Pulmonary artery endothelial cell (primary cell): ENCODE measurements at places on chromosomes 1 and 21. TPM values are rescaled to one million over a fixed set of nuclear protein-coding genes. Genes with fewer than 3 reads are reported as not detected.
A peak's percentile ranks its signal among the peaks of the same experiment; 100 is the strongest.

DNA sequence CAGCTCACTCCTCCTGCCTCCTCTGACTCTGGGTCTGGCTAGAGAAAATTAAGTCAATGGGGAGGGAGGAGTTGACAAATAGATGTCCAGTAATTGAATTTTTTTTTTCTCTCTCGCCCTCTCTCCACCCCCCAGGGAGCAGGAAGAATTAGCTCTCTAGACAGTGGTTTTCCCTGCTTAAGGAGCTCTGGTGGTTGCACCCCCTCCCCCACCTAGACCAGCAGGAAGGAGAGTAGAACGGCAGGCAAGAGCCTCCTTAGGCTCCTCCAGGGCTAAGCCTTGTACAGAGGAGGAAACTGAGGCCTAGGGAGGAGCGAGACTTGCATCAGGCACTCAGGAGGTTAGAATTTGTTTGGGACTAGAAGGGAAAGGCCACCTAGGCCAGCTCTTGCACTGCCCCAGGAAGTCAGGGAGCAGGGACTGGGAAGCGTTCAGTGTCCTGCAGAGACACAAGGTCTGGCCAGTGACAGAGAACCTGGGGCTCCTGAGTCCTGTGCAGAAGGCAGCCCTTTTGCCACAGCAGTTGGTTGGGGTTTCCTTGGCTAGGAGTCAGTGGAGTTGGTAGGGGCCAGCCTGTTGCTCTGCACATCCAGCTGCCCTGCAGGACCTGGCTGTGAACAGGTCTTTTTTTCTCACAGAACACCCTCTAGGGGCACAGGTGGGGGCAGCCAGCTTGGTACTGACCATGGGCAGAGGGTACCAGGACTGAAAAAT is 49.5 kb upstream of the ACOT11 start:
- no peak for DNase-seq

GRCh38 chr1:99548943-99549605 is 96.8 kb upstream of the PALMD start:
- no peak for DNase-seq

DNA sequence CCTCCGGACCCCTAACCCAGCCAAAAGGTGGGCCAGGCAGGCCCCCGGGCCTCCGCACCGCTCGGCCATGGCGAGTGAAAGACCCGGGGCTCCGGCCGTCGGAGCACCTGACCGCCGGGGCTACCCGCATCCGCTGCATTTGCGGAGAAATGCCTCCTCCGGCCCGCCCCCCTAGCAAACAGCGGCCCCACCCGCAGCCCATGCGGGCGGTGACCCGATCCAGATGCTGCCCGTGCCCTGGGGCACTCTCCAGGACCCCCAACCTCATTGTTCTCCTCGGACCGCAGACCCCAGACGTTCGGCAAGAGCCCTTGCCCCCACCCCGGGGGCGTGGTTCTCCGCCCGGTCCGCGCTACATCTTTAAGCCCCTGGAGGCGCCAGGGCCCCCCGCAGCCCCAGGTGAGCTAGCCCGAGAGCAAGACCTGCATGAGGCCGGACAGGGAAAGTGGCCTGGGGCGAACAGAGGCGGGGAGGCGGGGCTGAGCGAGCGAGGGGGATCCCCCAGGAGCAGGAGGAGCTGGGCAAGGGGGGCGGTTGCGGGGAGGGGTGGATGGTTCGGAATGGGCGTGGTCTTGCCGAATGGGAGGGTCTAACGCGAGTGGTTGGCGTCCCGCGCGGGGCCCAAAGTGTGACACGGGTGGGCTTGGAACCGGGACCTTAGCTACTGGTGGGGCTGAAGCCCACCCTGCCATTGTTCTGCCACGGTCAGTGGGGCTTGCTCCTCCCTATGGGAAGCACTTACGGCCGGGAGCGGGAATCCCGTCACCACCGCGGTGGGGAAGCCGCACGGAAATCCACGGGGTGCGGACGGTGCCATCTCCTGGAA is 6.3 kb upstream of the CRYBG2 start:
- no peak for DNase-seq

DNA sequence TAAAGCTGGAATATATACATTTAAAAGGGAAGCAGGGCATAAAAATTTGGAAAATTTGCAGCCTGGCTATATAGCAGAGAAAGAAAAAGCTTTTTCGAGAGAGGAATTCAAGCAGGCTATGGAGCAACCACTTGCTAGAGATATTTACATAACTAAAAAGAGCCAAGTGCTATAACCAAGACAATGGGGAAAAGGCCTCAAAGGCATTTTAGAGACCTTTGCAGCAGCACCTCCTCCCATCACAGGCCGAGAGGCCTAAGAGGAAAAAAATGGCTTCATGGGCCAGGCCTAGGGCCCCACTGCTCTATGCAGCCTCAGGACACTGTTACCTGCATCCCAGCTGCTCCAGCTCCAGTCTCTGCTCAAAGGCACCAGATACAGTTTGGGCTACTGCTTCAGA is 37.0 kb downstream of the CAPN9 start:
- DNase-seq, result no peak

GRCh38 chr1:198118134-198118533 is 38.7 kb upstream of the NEK7 start:
- no peak for DNase-seq

GRCh38 chr1:38444770-38445442 is 398.3 kb upstream of the POU3F1 start:
- DNase-seq, result no peak

DNA sequence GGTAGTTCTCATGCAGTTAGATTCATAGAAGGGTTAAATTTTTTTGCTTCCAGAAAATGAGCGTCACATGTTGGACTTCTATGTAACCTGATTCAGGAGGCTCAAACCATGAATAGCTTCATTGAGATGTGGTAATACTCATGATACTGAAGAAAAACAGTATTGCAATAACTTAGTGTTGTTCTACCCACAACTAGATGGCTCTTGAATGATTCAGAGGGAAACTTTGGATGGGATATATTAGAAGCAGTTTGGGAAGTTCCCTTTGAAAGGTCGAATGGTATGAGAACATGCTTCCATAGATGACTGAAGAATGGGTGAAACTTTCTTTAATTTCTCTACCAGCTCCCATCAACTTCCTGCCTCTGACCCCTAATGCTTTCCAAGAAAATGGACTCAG is 211.7 kb upstream of the PTGFR start:
- DNase-seq, result no peak

DNA sequence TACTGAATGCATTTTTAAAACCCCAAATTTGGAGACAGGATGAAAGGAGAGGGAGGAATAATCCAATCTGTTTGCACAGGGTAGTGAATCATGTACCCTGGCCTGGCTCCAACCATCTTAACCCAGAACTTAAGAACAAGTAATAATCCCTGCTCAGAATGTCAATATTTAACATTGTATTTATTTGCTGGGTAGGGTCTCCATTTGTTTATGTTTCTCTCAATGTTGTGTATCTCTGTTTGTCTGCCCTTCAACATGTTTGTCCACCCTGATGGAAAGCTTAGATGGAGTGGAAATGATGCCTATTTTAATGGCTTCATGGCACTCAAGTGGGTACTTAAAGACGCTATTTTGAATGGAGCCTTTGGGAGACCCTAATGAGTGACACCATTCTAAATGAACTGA is 54.4 kb upstream of the CDC42BPA start:
- DNase-seq, result no peak

DNA sequence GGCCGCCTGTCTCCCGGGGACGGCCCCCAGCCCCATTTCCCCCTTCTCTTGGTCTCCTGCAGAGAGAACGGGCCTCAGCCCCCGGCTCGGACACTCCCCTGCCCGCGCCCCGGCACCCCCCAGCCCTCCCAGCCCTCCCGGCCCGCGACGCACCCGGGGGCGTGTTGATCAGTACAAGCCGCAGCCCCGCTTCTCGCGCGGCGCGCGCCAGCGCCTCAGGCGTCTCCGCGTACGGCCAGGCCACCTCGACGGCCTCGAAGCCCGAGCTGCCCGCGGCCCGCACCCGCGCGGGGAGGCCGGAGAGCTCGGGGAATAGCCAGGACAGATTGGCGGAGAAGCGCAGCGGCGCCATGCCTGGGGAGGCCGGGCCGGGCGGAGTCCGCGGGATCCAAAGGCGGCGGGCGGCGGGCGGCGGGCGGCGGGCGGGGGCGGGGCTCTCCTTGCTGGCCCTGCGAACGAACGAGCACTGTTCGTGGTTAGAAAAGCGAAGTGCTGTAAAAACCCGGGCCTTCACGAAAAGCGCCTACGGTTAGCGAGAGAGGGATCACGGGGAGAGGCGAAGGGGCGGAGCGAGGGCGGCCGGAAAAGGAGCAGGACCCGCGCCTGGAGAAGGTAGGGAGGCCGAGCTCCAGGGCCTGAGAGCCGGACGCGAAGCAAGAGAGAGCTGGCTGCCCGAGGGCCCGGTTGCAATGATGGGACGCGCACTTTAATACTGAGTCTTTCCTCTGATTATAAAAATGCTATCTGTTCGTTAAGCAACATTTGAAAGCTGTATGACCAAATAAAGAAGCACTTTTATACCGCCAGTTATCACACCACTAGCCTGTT is at the start of gene HYI:
Gene HYI, minus strand, starts transcription at position 490 of the 828 bp plus-strand sequence. Its CDS starts 138 bp downstream, at position 352.
- peak; percentile 61 for DNase-seq

DNA sequence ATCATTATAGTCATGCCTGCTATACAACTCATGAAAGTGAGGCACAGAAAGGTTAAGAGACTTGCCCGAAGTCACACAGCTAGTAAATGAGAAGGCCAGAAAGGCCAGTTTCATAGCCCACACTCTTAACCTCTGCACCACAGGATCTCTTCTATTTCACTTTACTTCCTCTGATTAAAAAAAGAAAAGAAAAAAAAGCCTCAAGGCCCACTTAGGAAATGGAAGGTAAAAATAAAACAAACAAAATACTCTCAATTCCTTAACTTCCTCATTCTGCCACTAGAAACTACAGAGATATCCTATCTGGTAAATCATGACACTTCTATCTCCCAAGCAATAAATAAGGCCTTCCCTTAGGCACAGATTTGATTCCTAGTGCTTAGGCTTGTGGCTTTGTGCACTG is 7.6 kb upstream of the ENAH start:
- no peak for DNase-seq

GRCh38 chr1:41518471-41518870 is 34.0 kb upstream of the EDN2 start:
- DNase-seq, result no peak

DNA sequence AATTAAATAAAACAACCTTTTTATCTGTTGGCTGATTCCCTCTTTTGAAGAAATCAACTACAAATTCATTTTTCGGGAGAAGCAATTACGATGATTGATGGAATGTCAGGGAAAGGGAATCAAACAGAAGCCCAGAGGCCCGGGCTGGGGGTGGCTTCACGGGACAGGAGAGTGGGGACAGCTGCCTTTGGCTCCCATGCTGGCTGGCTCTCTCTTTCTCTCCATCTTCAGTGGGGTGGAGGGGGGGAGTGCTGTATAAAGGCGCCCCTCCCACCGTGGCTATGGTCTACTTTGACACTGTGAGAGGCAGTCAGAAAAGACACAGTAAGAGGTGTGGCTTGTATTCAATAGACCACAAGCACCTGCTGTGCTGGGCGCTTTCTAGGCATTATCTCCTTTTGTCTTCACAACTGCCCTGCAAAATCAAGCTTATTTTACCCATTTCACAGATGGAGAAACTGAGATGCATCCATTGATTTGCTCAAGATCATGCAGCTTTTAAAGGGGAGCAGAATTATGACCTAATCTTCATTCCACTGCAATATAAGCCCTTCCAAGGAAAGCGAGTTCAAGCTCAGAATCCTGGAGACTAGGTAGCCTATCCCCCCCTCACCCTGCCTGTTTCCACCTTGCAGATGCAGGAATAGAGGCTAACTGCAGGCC is 92.9 kb downstream of the GRIK3 start:
- no peak for DNase-seq

- no peak for DNase-seq
These were observed 39.9 kb downstream of the TEX35 start for GRCh38 chr1:178552856-178553255.

DNA sequence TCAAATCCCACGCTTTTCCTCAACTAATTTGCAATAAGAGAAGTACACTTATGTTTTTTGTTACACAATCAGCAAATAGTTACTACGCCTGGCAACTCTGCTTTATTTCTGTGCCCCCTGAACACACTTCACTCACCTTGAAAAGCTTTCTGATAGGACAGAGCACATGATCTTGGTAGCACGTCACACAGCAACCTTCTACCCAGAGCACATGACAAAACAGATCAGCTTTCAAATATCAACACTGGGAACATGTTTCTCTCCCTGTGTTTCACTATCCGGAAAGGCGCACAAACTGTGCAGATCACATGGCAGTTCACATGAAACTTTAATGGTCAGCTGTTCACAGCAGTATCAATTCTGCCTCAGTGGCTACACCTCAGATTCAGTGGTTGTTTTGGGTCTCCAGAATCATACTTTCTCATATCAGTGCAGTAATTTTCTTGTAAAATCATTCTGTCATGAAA is 2.2 kb downstream of the SLC19A2 start:
- no peak for DNase-seq

DNA sequence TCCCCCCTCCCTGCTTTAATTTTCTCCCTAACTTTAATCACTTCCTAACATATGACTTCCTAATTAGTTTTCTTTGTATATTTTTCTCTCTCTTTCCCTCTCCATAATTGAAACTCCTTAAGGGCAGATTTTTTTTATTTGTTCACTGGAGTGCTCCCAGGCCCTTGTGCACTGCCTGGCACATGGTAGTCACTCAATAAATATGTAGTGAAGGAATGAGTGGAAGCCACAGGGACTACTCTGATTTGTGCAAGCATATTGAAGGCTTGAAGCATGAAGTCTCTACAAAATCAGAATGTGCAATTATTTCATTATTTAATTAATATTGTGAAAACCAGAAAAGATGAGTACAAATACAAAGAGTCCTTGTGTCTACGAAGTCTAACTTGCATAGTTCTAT is 41.5 kb downstream of the SNX7 start:
- no peak for DNase-seq

- no peak for DNase-seq
These were observed 229.9 kb downstream of the AKT3 start for GRCh38 chr1:243620096-243620495.

GRCh38 chr1:29397981-29398380 is 161.7 kb downstream of the PTPRU start:
- DNase-seq, result no peak

GRCh38 chr1:66058558-66058957 is 265.9 kb downstream of the PDE4B start:
- no peak for DNase-seq

DNA sequence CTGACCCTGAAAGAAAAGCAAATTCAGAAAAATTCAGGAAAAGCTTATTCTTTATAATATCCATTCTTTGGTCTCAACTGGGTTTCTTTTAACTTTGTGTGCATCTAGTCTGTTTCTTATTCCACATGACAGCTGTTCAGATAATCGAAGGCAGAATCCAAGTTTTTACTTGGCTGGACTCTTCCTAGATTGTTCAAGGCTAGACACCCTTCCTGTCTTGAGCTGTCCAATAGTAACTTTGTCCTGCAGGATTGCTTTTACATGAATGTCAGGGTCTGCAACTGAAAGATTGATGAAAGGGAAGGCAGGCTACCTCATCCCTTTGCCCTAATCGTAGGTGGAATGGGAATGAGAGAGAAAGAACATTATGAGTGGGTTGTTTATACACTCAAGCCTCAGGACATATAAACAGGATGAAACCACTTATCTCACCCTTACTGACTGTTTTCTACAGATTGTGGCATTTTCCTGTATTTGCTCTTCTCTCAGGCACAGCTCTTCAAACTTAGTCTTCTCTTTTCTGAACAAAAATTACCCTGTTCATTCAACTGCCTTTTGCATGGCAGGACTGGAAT is 76.9 kb downstream of the LEPR start:
- no peak for DNase-seq

RGS1 gene
- not detected in 2 replicates for total RNA-seq

ADORA3 gene
- not detected in 2 replicates for total RNA-seq

ID3 gene
- 189 and 206 TPM in 2 replicates for total RNA-seq

RHBDL2 gene
- 0.33 and 1.1 TPM in 2 replicates for total RNA-seq

TSACC gene
- total RNA-seq, result not detected in 2 replicates

SDC3 gene
- total RNA-seq, result 7.0 and 12.0 TPM in 2 replicates

TNFRSF1B gene
- 21.1 and 26.1 TPM in 2 replicates for total RNA-seq

SPRR2G gene
- total RNA-seq, result not detected in 2 replicates

RNASEL gene
- 2.2 and 5.0 TPM in 2 replicates for total RNA-seq

AIM2 gene
- total RNA-seq, result not detected in 2 replicates
